ENCODE measurements at places on chromosomes 12 and 14.
A peak's percentile ranks its signal among the peaks of the same experiment; 100 is the strongest.

- no peak for DNase-seq
Measured at GRCh38 chr14:103931422-103931821, 3.2 kb downstream of the TDRD9 start.

GRCh38 chr12:46386877-46387629 is 14.5 kb upstream of the SLC38A2 start:
- peak; percentile 78 for DNase-seq

DNA sequence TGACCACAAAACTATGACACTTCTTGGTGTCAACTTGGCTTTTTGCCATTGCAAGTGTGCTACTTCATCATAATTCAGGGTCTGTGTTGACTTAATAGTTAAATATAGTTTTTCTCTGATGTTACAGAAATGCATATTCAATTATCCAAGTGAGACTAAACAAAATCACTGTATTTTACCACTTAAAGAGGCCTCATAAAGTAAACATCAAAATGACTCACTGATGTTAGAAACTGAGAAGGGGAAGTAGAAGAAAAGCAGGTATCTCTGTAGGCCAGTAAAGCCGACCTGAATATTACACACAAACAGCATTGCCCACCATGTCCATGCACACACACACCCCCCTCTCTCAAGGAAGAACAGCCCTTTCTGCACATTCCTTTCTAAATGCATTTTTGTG is 55.4 kb downstream of the RPAP3 start:
- DNase-seq = peak; percentile 11

- DNase-seq = no peak
Measured at GRCh38 chr14:57009585-57010515, 199.6 kb upstream of the OTX2 start.

Data from fibroblast of skin of right biceps (primary cell).